ENCODE measurements at places on chromosomes 16 and 17. TPM values are rescaled to one million over a fixed set of nuclear protein-coding genes. Genes with fewer than 3 reads are reported as not detected.

- no peak for DNase-seq
These were observed 52.5 kb upstream of the WSB1 start for GRCh38 chr17:27241346-27241946.

DNA sequence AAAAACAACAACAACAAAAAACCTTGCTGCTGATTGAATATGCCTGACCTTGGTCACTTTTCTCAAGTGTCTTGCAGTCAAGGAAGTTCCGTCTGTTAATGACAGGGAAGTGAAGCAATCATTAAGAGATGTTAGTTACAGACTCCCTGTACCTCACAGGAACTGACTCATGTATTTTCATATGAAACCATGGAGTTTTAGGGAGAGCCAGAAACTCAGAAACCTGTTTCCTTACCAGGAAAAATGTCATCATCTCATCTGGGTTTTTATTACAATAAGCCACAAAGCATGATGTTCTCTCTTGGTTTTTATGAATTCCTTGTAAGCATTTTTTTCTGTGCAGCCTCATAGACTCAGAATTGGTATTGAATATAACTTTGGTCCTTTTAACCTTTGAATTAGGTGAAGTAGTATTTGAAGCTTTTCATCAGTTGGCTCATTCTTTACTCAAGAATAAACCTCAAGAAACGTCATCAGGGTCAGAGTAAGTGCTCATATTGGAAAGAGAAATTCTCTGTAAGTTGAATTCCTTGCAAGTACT lies 10.3 kb downstream of the LYRM1 start:
- DNase-seq = peak; percentile 95

Gene TBC1D26
- total RNA-seq = not detected

Gene PRAC2
- not detected for total RNA-seq

Gene MYL4
- total RNA-seq = 1.1 TPM

DNA sequence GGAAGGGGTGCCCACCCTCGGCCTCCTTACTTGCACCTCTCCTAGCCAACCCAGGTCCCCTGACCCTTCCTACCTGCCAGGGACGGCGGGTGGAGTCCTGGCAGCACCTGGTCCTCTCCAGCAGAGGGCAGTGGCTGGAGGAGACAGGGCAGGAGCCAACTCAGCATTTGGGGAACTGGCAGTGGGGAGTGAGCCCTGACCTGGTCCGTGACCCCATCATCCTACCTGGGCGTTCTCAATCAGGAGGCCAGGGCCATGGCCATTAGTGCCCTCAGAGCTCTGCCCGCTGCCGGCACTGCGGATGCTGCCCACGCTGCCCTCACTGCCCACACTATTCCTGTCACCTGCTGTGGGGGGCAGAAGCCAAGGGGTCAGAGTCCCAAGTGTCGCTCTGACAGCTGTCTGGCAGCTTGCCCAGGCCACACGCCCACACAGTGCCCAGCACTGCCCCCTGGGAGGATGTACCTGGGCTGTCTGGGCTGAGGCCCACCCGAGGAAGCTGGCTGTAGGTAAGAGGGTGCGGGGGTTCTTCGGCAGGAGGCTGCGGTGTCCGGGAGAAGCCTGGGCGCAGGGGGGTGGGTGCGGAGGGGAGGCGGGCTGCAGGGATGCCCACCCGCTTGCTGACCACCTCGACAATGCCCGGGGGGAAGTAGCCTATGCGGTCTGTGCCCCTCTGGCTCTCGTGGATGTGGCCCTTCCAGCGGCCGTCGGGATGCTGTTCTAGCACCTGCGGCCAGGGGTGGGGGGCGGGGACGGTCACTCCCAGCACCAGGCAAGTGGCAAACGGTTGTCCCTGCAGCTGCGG lies 10.8 kb downstream of the CASKIN2 start:
- DNase-seq = no peak

- DNase-seq = no peak
These were observed 11.3 kb upstream of the PECAM1 start for GRCh38 chr17:64401941-64402340.

Gene CD300C
- not detected for total RNA-seq

DNA sequence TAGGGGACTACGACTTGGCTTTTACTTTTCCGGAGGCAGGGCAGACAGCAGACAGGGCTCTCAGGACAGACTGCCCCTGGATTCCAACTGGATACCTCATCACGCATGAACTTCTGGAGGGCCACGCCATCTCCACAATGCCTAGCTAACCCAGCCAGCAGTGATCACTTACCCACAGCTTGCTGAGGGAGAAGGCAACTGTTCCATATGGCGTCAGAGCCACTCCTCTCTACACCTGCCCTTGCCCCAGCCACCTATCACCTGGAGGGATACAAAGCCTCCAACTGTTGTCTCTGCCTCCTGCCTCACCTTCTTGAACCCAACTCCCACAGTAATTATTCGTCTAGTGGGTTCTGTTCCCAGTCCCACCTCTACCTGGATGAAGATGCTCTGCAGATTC lies 8.8 kb downstream of the MYO19 start:
- DNase-seq = no peak

Gene NPW
- total RNA-seq = 0.35 TPM

Gene APRT
- 189 TPM for total RNA-seq

Gene OMG
- 2.4 TPM for total RNA-seq

- no peak for DNase-seq
These were observed 16.0 kb downstream of the ZNF821 start for GRCh38 chr16:71867939-71868338.

Gene NAT9
- 26.6 TPM for total RNA-seq

GRCh38 chr16:18841833-18842525 lies 40.6 kb upstream of the ARL6IP1 start:
- DNase-seq = no peak

Gene BEAN1
- total RNA-seq = 3.1 TPM

GRCh38 chr17:45408611-45409421 lies 23.9 kb downstream of the ARHGAP27 start:
- DNase-seq = no peak

GRCh38 chr17:77216486-77216885 lies 75.7 kb downstream of the SEC14L1 start:
- DNase-seq = no peak

DNA sequence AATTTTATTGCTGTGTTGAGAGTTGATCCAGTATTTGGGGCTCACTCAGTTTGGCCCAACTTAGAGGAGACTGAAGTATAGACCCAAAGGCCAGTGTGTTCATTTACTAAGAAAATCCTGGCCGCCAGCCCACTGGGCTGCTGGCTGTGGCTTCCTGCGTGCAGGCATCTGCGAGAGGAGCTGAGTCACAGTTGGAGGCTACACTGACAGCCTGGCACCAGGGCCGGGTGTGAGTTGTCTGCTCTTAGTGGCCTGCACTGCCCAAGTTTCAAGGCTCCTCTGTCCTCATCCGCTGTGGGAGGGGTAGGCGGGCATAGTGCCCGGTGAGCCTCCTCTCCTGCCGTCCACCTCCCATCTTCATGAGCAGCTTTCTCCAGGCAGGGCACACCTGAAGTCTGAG lies 54.2 kb downstream of the PLD6 start:
- peak; percentile 57 for DNase-seq

Gene CDK5R1
- 3.5 TPM for total RNA-seq

- no peak for DNase-seq
These were observed 331 bp upstream of the ZNF287 start for GRCh38 chr17:16569358-16569712.

- no peak for DNase-seq
These were observed 135.2 kb downstream of the SHISA9 start for GRCh38 chr16:13036600-13036999.

Gene SCNN1B
- total RNA-seq = 0.19 TPM

DNA sequence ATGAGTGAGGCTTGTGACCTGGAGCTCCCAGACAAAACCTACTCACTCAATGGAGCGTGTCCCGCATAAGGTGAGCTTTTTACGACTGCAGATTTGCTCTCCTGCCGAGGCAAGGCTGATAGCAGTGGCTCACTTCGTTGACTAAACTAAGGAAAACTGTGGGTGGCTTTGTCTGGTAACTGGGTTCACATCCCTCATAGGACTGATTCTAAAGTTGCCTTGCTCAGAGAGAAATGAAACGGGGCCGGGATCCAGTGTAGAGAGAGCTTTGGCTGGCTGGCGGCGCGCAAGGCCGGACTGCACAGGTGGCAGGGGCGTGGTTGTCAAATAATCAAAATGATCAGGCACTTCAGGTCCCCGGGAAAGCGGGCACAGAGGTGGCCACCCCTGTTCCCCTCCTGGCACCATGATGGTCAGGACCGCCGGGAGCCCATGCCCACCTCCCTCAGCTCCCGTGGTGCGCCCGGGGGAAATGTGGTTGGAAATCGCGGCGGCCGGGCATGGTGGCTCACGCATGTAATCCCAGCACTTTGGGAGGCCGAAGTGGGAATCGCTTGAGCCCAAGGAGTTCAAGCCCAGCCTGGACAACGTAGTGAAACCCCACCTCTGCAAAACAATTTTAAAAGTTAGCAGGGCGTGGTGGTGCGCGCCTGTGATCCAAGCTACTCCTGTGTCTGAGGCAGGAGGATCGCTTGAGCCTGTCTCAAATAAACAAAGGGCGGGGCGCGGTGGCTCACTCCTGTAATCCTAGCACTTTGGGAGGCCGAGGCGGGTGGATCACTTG lies 26.6 kb upstream of the OR1F1 start:
- no peak for DNase-seq

DNA sequence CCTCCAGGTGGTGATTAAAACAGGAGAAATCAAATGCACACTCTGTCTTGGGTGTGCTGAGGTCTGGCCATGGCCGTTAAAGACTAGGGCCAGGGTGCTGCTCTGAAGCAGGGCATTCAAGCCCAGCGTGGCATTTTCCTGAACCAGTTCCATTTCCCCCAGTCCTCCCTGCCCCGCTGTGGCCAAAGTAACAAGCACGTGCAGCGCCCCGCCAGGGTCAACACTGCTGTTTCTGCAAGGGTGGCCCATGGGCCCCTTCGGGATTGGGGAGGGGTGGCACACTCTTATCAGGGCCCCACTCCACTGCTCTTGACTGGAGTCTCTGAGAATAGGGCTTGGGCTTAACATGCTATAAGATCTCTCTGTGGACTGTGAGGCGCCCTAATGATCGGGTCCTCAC lies 72.9 kb downstream of the IL21R start:
- DNase-seq = no peak

DNA sequence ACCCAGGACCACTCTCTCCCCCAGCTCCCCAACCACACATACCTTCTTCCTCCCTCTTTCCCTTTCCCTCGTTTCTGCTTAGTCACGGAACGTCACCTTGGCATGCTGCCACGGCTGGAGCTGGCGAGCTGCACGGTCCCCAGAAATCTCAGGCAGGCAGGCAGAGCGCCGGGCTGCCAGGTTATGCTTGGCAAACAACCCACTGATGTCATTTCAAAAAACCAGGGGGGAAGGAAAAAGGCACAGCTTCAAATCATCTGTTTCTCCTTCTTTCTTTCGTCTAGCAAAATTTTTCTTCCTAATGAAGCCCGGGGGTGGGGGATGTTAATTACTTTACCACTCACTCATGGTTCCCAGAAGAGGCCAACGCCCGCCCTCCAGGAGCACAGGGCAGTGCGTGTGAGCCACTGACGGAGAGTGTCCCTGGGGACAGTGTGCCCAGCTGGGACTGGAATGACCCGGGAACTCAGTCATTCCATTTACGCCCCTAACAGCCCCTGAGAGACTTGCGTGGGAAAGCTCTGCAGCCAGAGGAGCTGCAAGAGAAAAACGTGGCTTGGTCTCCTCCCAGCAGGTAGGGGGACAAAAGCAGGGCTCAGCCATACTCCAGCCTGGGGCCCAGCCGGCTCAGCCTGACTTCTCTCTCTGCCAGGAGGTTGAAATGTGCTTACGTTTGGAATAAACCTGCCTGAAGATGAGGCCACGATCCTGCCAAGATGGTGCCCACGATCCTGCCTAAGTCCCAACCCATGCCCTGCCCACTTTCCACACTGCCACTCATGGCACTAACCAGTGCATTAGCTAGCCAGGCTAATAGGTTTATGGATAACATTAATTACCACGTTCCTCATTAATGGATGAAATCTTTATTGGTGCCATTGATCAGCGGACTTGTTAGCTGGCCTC lies 198.9 kb downstream of the ZFHX3 start:
- DNase-seq = no peak

Gene TMEM100
- 0.12 TPM for total RNA-seq
